NCI-H1048 (cell line): ENCODE measurements at places on chromosomes 5 and 9.

DNA sequence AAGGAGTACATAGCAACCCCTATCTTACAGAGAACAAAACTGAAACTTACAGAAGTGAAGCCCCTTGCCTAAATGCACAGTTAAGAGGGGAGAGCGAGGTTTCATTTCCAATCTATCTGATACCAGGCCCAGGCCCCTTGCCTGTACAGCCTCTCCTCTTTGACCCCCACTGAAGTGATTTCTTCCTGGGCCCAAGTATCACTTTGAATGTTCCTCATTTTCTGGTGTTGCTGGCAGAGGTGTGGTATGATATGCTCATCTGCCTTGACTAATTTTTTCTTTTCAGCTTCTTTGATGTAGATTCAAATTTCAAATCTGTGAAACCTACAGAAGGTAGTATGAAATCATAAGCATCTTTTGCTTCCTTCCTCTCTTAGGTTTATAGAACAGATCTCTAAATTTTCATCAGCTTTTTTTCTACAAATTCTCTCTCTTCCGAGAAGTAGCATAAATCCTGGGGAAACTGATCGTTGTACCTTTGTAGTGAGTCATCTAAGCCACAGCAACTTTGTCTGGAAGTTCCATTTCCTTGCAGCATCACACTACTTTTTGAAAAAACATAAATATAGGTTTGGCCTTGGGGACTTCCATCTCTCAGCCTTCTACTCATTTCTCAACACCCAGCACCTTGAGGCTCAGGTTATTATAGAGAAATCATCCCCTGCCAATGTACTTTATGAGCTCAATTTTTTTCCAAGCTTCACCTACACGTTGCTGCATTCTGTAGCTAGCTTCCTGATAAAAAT is 402.4 kb upstream of the PTGER4 start:
- DNase-seq: no peak

- no peak for DNase-seq
These were observed 61.3 kb upstream of the MEGF10 start for GRCh38 chr5:127229185-127229889.

DNA sequence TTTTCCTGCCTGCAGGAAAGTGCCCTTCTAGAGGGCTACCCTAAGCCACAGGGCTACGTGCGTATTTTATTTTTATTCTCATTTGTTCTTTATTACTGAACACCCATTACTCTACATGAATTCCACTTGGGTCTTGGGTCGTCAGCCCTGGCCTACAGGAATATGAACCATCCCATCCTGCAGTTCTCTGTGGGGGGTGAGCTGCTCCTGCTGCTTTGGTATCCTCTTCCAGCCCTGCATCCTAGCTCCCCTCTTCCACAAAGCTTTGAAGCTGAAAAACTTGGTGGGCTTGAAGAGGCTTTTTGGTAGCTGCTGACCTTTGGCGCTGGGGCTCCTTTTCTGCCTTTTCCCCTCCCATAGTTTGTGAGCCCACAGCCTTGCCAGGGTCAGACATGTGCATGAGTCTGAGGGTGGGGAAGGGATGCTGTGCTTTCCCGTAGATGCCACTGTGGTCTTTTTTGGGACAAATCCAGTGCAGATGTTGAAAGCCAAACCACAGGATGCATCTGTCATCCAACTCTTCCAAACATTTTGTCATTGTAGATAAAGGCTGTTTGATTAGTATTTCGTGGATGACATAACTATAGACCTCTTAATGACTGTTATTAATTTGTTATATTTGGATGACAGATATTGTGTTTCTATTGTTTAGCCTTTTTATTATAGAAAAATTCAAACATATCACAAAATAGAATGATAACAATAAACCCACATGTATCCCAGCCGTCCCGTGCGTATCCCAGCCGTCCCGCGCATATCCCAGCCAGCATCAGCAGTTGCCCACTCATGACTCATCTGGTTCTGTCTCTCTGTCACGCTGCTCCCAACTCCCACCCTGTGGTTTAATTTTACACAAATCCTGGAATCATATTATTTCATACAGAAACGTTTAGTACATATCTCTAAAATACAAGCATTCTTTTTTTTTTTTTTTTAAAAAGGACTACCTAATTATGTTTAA is 43.9 kb downstream of the SLC46A2 start:
- DNase-seq: no peak

DNA sequence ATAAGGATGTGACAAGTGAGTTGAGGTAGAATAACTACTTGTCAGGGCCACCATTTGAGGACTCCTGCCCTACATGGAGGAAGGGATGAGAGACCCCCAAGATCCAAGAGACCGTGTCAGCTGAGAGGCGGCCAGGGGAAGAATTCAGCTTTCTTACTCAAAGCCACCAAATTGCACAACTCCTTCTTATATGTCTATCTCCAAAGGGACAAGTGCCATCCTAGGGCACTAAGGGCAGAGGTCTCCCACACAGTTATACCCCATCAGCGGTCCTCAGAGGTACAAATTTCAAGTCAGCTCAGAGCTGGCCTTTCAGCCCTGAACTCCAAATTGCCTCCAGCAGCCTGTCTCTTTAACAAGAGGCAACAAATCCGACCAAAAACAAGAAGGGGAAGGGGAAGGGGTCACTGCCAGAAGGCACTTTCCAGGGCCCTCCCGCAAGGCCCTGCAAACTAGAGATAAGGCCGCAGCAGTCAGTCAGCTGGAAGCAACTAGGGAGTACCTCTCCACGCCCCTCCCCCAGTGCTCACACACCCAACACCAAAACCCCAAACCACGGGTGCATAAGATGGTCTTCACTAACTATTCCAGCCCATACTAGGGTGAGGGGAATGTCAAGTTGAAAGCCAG is 6.1 kb upstream of the STOML2 start:
- no peak for DNase-seq

GRCh38 chr5:118270526-118270925 is 717.8 kb downstream of the DTWD2 start:
- DNase-seq: no peak

- DNase-seq: no peak
These were observed 163.6 kb upstream of the SEMA6A start for GRCh38 chr5:116738239-116738614.

DNA sequence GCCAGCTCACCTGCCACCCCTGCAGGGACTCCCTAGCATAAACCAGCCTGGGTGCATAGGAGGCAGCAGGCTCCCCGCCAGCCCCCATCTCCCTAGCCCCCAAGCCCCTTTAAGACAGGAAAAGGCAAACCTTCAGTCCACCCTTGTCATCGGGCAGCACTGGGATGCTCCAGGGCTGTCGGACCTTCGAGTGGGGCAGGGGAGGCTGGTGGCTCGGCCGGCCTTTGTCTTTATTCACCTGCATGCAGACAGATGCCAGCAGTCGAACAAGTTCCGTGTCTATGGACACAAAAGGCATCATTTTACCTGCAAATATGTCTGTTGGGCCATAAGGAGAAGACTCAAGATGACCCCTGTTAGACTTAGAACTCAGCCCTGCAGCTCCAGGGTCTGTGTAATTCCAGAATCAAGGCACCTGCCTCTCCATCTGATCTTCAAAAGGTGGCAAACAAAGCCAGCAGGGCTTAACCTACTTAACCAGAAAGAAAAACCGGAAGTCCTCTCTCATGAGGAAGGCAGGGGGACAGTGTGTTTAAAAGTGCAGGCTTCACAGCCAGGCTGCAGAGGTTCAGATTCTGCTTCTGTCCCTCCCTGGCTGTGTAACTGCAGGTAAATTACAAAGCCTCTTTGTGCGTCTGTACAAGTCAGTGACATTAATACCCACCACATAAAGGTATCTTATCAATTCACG is 16.2 kb downstream of the ANKS6 start:
- no peak for DNase-seq

DNA sequence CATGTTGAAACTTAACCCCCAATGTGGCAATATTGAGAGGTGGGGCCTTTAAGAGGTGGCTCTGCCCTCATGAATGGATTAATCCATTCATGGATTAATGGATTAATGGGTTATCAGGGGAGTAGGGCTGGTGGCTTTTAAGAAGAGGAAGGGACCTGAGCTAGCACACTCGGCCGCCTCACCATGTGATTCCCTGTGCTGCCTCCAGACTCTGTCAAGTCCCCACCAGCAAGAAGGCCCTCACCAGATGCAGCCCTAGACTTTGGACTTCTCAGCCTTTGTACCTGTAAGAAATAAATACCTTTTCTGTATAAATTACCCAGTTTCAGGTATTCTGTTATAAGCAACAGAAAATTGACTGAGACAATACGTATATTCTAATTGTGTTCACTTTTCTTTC is 272.2 kb upstream of the DMRT1 start:
- no peak for DNase-seq

DNA sequence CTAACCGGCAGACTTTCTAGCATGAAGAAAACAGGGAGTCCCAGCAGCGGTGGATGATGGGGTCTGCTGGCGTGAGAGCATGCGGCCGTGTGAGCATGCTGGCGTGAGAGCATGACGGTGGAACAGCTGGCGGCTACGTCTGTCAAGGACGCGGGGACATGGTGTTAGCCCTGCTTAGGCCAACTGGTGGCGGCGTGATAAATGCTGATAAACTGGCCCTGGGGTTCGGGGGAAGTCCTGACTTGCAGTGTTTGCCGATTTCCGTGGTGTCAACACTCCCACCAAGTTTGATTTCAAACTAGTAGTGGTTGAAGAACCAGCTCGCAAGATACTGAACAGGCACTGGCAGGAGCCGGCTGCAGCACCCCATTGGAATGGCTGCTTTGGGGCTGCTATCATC is 122.4 kb upstream of the RAPGEF1 start:
- DNase-seq: no peak

DNA sequence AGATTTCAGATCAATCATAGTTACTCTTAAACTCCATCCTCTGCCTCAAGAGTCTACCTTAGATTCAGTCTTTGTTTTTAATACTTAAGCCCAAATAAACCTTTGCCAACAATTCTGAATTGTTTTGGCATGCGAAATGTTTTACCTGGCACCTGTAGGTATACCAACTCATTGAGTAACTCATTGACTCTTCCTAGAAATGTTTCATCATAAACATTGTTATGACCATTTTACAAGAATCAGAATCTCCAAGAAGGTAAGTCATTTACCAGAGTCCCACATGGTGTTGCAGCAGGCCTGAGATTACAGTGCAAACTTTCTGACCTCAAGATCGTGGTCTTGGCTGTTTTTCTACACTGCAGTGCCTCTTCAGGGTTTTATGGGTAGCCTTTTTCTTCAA is 750.4 kb downstream of the BRINP1 start:
- no peak for DNase-seq

GRCh38 chr5:107468276-107468675 is 202.5 kb downstream of the EFNA5 start:
- no peak for DNase-seq

DNA sequence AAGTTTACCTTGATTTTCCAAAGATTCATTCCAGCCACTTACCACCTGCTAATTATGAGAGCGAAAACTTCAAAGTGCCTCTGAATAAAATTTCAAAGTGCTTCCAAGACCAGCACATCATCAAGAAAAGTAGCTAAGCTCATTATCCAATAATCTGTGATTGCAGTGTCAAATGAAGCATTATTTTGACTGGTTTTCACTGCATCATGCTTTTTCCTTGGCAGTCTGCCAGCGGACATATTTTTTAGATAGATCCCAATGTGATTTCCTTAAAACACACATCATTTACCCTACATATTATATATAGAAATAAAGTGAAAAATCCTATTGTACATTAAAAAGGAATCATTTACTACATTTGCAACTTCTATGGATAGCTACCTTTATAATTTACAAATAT is 508.6 kb upstream of the FAM174A start:
- DNase-seq: no peak

DNA sequence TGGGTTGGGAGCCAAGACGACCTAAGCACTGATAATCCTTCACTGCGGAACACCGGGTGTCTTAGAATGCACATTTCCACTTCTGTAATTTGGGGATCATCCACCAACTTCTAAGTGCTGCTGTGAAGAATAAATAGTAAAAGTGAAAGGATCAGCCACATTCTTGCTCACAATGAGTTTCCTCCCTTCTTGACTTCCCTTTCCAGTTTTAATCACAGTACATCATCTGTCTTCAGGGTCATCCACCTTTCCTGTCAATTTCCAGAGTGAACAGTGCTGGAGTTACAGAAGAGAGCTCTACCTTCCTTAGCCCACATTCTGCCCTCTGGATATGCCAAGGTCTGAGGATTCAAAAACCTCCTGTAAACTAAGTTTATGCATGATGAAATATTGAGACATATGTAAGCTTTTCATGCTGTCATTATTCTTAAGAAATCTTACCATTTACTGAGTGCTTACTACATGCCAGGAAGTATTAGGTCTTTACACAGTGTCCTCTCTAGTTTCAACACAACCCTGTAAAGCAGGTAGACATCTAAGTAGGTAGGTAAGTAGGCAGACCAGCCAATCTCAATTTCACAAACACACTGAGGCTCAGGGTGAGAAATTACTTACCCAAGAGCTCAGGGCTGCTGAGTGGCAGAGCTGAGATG is 105.2 kb downstream of the CDK5RAP2 start:
- DNase-seq: no peak

- no peak for DNase-seq
These were observed 27.8 kb upstream of the GRPEL2 start for GRCh38 chr5:149317281-149318048.

GRCh38 chr9:115637661-115638060 is 515.9 kb upstream of the PAPPA start:
- no peak for DNase-seq

DNA sequence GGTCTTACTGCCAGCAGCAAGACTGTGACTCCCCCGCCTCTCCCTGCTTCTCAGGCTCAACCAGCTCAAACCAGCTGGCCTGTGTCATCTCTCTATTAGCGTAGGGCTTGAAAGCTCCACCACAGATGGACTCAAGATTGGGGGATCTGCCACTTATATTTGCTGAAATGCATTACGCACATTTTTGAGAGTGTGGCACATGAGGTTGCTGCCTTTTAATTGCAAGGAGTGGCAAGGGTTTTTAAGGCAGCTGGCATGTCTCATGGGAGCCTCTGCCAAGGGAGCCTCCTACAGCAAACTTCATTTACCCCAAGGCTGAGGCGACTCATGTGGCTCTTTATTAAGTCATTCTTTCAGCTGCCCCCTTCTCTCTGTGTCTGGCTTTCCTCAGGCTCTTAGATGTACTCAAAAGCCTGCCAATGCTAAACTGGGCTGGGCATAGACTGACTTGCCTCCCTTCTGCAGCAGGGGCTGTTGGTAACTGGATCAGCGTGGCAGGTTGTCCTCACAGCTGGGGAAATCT is 219.3 kb downstream of the SMARCA2 start:
- no peak for DNase-seq

DNA sequence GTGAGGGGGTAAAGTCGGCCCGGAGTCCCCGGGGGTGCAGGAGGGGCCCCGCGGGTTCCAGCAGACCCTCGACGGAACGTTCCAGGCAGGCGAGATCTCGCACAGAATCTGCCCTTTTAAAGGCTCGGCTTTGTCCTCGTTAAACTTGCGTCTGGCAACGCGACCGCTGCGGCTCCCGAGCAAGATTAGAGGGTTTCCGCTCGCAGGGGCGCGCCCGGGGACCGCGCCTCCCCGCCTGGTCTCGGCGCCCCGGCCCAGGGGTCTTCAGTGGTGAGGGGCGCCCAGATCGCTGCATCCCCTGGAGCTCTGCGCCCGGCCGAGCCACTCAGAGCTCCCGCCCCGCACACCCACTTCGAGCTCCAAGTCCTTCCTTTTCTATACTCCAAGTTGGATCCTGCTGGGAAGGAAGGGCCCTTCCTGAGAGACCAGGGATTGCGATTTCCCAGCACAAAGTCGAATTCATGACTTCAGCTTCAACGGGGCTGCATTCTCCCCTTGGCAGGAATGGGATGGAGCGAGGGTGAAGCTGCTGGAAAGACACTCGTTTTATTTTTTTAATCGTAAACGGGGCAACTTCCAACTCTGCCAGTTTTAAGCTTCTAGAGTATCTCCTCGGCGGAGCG is 11.3 kb downstream of the PROP1 start:
- DNase-seq: no peak
